ENCODE measurements at places on chromosomes 11 and 22.

- no peak for DNase-seq
Measured at GRCh38 chr11:65366340-65366773, 11.8 kb downstream of the TIGD3 start.

- DNase-seq = no peak
Measured at GRCh38 chr11:8772571-8773519, 90.3 kb downstream of the RPL27A start.

DNA sequence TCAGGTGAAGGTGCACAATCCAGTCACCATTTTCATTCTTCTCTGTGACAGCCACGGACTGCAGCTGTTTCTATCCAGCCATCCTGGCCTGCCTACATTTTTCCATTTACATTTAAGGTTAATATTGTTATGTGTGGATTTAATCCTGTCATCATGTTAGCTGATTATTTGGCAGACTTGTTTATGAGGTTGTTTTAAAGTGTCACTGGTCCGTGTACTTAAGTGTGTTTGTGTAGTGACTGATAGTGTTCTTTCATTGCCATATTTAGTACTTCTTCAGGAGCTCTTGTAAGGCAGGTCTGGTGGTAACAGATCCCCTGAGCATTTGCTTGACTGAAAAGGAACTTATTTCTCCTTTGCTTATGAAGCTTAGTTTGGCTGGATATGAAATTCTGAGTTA lies 364.2 kb downstream of the JRKL start:
- DNase-seq = no peak

- DNase-seq = no peak
Measured at GRCh38 chr11:35265755-35266454, 126.9 kb downstream of the CD44 start.

DNA sequence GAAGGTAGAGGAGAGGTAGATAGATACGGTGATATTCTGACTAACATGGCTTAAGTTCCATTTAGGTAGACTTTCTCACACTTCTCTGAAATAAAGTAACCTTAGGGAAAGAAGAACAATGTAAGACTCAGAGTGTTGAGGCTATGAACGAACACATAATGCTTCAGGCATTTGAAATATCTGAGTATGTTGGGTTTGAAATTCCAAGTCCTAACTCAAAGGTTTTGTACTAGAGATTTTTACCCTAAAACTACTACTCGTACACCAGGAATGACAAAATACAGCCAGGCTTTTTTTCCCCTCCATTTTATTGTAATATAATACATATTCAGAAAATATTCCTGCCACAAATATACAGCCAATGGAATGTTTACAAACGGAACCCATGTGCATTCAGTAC lies 592.6 kb downstream of the ETS1 start:
- DNase-seq = no peak

DNA sequence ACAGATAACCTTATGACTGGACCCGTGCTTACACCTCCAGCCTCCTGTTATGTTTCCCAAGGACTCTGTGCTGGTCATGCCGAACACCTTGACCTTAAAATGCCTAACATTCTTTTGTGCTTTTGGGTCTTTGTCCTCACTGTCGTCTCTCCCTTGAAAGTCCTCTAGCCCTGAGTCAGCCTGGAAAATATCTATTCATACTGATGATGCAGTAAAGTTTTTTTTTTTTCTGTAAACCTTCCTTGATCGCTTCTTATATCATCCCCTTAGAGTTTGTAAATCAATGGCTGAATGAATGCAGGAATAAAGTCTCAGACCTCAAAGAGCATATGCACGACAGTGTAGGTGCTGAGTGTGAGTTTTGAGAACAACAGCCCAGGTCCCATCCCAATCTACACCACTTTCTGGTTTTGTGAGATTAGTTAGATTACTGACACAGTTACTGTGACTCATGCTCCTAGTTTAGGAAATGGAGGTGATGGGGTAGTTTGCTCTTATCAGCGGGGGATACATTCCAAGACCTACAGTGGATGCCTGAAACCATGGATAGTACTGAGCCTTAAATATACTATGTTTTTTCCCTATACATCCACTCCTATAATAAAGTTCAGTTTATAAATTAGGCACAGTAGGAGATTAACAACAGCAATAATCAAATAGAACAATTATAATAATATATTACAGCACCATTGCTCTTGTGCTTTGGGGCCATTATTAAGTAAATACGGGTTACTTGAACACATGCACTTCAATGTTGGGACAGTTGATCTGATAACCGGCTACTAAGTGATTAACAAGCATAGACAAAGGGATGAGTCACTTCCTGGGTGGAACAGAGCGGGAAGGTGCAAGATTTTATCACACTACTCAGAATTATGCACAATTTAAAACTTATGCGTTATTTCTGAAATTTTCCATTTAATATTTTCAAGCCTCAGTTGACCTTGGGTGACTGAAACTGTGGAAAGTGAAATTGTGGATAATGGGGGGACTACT lies 8.6 kb downstream of the TCN1 start:
- DNase-seq = no peak

DNA sequence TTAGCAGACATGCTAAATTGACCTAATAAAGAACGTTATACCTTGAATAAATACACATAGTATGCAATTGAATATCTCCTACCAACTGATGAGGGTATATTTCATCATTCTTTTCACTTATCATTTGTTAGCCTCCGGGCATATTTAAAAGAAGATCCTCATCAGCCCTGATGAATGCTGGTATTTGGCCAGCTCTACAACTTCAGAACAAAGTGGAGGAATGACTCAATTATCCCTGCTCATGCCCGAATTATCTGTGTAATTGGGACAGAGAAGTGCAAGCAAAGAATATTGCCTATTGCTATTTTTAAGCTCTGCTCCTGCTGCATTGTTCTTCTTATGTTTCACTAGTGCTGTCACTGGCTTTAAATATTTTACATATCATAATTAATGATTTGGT lies 622.1 kb downstream of the METTL15 start:
- no peak for DNase-seq

- DNase-seq = no peak
Measured at GRCh38 chr22:45323695-45324094, 14.0 kb downstream of the FAM118A start.

DNA sequence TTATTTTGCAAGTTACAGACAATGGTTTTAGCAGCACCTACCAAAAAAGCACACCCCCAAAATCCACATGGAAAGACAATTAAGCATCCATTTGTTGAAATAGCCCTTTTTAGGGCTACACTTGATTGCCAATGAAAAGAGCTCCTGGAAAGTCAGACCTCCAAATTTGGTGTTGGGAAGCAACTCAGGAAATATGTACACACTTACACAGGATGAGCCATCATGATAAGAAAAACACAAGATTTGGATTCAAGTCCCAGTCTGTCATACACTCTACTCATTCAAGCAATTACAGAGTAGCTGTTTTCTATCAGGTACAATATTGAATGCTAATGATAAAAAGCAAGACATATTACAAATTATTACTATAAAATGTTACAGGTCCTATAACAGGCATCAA lies 31.5 kb downstream of the FAM168A start:
- DNase-seq = no peak

DNA sequence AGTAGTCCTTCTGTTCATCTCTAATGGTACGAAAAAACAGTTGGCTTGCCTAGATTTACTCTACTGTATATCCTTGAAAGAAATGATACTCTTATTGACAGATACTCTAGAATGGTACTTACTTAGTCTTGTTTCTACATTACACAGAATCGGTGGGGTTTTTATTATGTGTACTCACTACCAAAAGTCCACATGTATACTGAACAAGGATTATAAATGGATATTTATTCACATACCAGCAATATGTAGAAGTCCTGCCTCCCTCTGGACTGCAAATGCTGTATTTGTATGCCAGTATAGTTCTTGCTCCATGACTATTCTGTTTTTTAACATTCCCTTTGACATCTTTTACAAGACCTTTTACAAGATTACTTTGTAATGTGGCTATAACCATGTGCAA lies 13.9 kb downstream of the PCF11 start:
- no peak for DNase-seq

DNA sequence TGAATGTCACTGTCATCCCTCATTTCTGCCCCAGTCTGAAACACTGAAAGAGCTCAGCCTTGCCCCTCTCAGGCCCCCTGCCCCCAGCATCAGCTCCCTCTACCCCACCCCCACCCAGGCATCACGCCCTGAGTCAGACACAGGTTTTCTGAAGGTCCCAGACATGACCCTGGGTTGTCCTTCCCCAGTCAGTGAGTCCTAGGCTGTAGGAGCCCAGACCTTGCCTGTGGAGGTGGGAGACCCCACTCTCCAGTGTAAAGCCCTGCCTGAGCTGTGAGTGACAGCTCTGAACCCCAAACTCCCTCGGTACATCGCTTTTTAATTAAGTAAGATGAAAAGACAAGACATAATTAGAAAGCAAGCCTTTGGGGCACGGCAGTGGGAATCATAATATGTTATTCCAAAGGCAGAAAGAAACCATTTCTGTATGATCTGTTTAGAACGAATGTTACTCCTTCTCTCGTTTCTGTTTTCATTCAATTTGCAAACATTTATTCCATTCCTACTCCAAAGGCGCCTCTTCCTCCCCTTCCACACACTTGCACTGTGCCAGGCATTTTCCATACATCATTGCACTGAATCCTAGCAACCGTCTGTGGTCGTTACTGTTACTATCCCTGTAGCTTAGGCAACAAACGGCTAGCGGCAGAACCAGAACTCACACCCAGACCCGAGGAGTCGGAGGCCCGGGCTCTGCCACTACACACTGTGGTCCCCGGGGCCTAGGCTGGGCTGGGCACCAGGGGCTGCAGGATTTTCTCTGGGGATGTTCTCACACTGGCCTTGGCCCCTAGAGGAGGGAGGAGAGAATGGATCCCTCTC lies 63.4 kb downstream of the CD6 start:
- DNase-seq = no peak

DNA sequence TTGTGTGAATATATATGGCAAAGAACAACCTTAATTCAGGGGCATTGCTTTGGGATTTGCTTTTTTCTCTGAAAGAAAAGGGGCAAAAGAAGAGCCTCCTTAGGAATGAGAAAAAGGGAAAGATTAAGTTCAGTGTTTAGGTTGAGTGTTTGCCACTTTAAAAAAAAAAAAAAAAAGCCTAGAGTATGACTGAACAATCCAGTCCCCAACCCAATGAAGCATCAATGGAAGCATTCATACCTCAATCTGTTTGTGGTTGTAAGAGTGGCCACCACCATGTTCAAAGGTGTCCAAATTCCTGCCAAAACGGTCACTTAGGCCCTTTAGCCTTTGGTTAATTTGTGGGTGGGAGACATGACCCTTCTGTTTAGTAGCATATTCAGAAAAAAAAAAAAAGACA lies 260.6 kb downstream of the SOX6 start:
- DNase-seq = no peak

- no peak for DNase-seq
Measured at GRCh38 chr11:60116996-60117790, 28.7 kb downstream of the MS4A2 start.

DNA sequence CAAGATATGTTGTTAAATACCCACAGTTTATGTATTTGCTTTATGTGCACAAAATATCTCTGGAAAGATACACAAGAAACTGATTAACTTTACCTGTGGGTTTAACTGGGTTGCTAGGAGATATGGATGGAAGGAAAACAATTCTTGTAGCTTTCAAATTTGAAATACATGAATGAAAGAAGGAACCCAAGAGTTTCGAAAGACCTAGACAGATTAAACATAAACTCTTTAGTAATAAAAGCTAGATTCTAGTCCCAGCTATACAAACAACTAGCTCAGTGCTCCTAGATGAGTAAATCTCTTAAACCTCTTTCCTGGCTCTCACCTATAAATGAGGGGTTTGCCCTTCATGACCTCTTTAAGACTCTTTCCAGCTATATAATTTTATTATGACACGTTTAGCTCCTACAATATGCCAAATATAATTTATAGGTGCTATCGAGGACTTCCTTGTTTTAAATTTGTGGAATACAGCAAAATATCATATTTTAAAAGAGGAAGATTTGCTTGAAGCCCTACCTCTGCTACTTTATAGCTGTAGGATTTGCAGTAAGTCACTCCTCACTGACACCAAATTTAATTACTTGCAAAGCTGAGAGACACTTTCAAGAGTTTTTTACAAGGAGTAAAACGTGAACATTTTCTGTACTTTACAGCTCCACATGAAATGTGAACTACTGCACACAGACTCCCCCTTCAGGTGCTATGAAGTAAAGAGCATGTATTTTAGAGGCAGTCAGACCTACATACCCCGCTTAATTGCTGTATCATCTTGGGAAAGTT lies 50.7 kb downstream of the RRAS2 start:
- no peak for DNase-seq

DNA sequence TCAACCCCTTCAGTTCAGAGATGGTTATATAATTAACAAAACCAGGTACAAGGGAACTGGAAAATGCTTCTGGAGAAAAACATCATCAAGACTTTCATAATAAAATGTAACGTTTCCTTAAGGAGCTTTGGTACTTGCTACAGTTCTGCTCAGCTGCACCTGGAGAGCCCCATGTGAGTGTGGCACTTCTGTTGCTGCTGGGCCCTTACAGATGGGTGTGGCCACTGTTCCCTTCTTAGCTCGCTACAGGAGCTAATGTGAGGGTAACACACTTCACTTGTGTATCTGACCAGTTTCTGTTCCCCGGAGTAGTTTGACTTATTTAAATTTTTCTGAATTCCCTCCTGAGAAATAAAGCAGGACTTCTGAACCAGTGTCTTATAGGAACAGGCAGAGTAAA lies 4.0 kb downstream of the POU2AF3 start:
- no peak for DNase-seq

- DNase-seq = no peak
Measured at GRCh38 chr22:48256776-48257684, 1494.6 kb downstream of the TBC1D22A start.

DNA sequence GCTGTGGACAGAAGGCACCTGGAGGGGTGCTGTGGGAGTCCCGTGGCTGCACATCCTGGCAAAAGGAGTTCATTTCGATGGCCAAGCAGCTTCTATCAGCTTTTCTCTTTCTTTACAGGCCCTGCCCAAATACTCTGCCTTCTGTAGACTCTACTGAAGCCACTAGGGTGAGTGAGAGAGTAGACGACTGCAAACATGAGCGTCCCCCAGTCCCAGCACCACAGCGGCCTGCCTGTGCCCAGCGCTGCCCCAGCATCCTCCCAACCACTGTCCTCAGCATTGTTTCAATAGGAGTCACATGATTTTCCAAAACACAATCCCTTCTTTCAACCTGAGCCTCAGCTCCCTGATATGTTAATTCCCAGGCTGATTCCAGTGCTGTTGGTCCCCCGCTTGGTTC lies 110.0 kb downstream of the KIRREL3 start:
- DNase-seq = no peak

GRCh38 chr22:40757071-40757470 lies 62.1 kb downstream of the SLC25A17 start:
- DNase-seq = no peak

GRCh38 chr11:133902506-133902905 lies 54.3 kb downstream of the IGSF9B start:
- DNase-seq = no peak

- no peak for DNase-seq
Measured at GRCh38 chr11:954392-955153, 28.9 kb downstream of the AP2A2 start.

Data from stimulated activated CD8-positive, alpha-beta memory T cell treated with anti-CD3 and anti-CD28 coated beads, Interleukin-4, amount 100 ng/mL, for 24 hours (primary cell).